ENCODE measurements at places on chromosomes 11 and 22. TPM values are rescaled to one million over a fixed set of nuclear protein-coding genes. Genes with fewer than 3 reads are reported as not detected.

The LARGE1 gene
- total RNA-seq: 4.1 TPM

The OR52A1 gene
- total RNA-seq: not detected

The RBMXL2 gene
- not detected for total RNA-seq

The LDHAL6A gene
- not detected for total RNA-seq

The SEPTIN3 gene
- 0.90 TPM for total RNA-seq

The MFRP gene
- not detected for total RNA-seq

The NUP50 gene
- 27.8 TPM for total RNA-seq

The CASP5 gene
- total RNA-seq: not detected

The PC gene
- total RNA-seq: 27.8 TPM

The NRGN gene
- total RNA-seq: 11.0 TPM

The PATE2 gene
- total RNA-seq: not detected

The ART1 gene
- total RNA-seq: 0.10 TPM

The GDPD4 gene
- total RNA-seq: not detected

The ARHGAP20 gene
- not detected for total RNA-seq

The C11orf97 gene
- total RNA-seq: not detected

The OR52I1 gene
- total RNA-seq: not detected
